ENCODE measurements at places on chromosomes 4 and X.

DNA sequence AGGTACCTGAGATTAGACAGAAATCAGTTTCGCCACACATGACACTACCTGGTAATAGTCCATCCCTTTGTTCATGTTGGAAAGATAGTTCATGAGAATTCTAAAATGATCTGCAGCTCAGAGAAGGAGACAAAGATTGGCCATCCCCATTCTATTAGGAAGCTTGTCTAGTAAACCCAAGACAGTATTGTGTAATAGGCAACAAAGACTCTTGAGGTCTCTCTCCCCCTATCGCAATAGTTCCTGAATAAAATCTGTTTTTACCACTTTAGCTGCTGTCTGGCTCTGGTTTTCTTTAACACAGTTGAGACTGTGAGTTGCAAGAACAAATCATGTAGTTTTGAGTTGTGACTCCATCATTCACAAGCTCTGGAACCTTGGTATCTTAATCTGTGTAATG lies 14.8 kb upstream of the BBS7 start:
- DNase-seq, result no peak

- peak; percentile 4 for DNase-seq
Measured at GRCh38 chrX:135396109-135396508, 25.6 kb upstream of the SMIM10L2A start.

- peak; percentile 54 for DNase-seq
Measured at GRCh38 chr4:158008551-158009218, 164.1 kb downstream of the GASK1B start.

- DNase-seq, result no peak
Measured at GRCh38 chr4:34861666-34862065, 1382.6 kb downstream of the ARAP2 start.

DNA sequence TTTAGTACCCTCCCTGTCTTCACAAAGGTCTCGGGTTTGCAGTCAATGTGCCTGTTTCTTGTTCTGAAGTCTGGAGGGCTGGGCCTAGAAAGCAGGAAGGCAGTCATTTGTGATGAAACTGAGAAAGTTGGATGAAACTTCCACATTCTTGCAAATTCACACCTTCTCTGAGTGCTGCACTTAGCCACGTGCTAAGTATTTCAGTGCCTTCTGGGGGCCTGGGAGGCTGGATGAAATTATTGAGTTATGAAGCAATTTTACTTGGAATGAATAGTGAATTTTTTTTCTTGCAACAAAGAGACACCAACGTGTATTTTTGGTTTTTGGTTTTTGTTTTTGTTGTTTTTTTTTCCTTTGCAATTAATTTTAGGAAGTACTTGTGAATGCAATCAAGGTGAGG lies 71.2 kb downstream of the MSX1 start:
- no peak for DNase-seq

GRCh38 chrX:39288592-39288991 lies 487.3 kb downstream of the MID1IP1 start:
- no peak for DNase-seq

- no peak for DNase-seq
Measured at GRCh38 chrX:43592597-43592996, 63.5 kb upstream of the MAOA start.
